Activated T-cell treated with anti-CD3 and anti-CD28 coated beads, Interleukin-2, amount 50 U/mL, for 4 hours (primary cell): ENCODE measurements at places on chromosomes 16 and 17. TPM values are rescaled to one million over a fixed set of nuclear protein-coding genes. Genes with fewer than 3 reads are reported as not detected.
A peak's percentile ranks its signal among the peaks of the same experiment; 100 is the strongest.

The ITPRIPL2 gene
- 7.8 TPM for total RNA-seq

The SLC52A1 gene
- total RNA-seq: not detected

The KRTAP9-6 gene
- not detected for total RNA-seq

The CCDC154 gene
- total RNA-seq: 2.5 TPM

DNA sequence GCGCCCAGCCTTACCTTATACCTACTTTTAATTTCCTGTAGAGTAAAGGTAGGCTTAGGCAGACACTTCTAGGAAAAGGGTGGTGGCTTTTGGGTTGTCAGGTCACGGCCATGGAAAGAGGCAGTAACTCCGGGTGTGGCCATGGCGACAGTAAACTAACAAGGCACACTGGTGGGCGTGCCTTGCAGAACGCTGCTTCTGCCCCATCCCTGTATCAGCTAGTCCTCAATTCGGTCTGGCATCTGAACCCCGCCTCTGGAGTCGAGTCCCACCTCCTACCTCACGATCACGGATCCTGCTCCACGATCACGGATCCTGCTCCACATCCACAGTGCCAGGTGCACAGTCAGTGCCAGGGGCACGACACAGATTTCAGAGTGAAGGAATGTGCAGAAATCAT is 5.6 kb downstream of the ADCY9 start:
- no peak for DNase-seq

DNA sequence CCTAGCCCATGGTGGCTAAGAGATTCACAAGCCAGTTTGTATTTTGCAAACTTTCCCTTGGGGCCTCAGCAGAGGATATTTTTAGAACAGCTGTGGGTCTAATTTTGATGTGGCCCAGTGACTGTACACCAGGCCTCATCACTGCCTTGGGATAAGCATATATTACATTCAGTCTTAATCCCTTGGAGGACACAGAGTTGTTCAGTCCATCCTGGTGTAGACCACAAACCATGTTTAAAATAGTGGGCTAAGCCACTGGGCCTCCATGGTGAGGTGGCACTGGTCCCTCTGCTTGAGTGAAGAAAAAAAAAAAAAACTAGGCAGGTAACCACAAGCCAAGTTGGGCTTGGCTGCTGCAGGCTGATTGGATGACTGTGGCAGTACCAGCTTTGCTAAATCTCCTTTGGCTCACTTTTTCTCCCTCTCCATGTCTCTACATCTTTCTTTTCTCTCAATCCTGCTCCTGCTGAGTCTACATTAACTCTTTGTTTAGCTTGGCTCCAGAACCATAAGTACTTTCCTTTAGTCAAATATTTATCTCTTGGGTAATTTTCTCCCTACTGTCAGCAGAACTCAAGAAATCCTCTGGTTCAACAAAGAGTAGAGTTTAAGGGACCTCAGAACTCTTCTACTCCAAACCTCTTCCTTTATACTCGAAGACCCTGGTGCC is 120.0 kb upstream of the TBX2 start:
- no peak for DNase-seq

DNA sequence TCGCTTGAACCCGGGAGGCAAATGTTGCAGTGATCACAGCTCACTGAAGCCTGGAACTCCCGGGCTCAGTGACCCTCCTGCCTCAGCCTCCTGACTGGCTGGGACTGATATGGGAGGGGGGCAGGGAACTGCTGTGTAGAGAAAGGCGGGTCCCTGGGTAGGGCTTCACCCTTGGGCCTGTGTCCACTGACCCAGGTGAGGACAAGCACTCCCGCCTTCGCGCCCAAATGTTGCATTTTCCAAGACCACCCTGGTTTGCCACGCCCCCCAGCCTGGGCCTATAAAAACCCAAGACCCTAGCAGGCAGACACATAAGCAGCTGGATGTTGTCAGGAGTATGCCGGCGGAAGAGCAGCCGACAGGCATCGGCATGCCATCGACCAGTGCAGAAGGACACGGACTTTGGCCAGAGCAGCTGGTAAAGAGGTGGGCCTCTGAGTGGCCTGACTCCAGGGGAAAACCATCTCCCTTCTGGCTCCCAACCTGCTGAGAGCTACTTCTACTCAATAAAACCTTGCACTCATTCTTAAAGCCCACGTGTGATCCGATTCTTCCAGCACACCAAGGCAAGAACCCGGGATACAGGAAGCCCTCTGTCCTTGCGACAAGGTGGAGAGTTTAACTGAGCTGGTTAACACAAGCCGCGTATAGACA is 19.1 kb downstream of the SMYD4 start:
- DNase-seq: no peak

- DNase-seq: peak; percentile 94
These were observed at the start of gene MAPK8IP3 for GRCh38 chr16:1705688-1706385. Gene MAPK8IP3, plus strand, starts transcription at chr16:1706195. Its CDS starts 145 bp downstream, at chr16:1706340.

GRCh38 chr16:50819706-50820105 is 77.8 kb downstream of the CYLD start:
- DNase-seq: no peak

DNA sequence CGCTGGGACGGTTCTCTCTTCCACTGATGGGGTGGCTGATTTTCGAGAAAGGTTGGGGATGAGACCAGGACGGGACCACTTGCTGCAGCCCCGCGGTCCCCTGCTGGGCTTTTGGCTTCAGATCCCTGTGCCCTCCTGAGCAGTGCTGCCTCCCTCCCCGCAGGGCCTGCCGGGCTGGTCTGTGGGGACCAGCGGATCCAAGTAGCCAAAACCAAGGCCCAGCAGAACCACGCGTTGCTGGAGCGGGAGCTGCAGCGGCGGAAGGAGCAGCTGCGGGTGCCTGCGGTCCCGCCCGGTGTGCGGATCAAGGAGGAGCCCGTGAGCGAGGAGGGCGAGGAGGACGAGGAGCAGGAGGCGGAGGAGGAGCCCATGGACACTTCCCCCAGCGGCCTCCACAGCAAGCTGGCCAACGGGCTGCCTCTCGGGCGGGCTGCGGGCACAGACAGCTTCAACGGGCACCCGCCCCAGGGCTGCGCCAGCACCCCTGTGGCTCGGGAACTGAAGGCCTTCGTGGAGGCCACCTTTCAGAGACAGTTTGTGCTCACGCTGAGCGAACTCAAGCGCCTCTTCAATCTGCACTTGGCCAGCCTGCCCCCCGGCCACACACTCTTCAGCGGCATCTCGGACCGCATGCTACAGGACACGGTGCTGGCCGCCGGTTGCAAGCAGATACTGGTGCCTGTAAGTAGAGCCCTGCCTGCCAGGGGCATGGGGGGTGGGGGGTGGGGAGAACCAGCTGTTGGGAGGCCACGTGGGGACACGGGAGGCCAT is 28.6 kb downstream of the POLR3E start:
- no peak for DNase-seq

GRCh38 chr17:4340914-4341615 is 25.4 kb downstream of the UBE2G1 start:
- DNase-seq: no peak

- no peak for DNase-seq
These were observed 37.1 kb downstream of the TRIM25 start for GRCh38 chr17:56876766-56877179.

DNA sequence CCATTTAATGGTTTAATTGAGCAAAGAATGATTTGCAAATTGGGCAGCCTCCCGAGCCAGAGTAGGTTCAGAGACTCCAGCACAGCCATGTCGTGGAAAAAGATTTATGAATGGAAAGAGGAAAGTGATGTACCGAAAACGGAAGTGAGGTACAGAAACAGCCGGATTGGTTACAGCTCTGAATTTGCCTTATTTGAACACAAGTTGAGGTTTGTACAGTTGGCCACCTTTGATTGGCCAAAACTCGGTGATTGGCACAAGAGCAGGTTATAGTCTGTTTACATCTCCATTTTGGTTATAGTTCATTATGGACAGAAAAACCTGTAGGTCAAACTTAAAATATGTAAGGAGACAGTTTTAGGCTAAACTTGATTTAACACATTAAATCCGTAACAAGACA is 44.5 kb downstream of the TENT4B start:
- DNase-seq: no peak

DNA sequence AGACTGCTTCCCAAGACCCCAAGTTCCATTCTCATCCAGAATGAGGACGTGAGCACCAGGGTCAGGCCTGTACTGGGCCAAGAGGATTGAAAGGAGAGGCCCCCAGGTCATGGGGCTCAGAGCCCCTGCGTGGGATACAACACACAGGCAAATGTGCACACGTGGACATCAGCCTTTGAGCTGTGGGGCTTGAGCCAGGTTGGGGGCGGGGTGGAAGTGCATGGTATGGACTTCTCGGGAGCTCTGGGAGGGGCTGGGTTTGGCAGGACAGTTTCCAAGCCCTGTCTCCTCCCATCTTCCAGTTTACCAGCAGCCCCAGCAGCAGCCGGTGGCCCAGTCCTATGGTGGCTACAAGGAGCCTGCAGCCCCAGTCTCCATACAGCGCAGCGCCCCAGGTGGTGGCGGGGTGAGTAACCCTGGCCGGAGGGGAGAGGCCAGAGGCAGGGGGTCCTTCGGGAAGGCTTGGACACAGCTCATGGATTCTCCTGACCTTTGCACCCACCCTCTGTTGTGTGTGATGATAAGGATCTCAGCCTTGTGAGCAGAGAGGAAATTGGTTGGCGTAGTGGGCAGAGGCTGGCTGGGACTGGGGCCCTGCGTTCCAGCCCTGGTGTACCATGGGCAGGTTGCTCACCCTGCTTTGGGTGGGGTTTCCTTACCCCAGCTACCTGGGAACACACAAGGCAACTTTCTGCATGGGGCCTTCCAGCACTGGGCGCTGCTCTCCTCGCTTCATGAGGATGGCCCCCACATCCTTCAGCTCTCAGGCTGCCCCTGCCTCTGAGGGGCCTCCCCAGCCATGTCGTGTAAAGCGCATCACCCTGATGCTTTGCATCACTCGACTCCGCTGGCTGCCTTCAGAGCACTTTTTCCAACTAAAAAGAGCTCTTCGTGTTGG is 10.4 kb upstream of the LASP1NB start:
- DNase-seq: no peak

GRCh38 chr16:48916566-48916965 is 306.6 kb upstream of the N4BP1 start:
- no peak for DNase-seq

DNA sequence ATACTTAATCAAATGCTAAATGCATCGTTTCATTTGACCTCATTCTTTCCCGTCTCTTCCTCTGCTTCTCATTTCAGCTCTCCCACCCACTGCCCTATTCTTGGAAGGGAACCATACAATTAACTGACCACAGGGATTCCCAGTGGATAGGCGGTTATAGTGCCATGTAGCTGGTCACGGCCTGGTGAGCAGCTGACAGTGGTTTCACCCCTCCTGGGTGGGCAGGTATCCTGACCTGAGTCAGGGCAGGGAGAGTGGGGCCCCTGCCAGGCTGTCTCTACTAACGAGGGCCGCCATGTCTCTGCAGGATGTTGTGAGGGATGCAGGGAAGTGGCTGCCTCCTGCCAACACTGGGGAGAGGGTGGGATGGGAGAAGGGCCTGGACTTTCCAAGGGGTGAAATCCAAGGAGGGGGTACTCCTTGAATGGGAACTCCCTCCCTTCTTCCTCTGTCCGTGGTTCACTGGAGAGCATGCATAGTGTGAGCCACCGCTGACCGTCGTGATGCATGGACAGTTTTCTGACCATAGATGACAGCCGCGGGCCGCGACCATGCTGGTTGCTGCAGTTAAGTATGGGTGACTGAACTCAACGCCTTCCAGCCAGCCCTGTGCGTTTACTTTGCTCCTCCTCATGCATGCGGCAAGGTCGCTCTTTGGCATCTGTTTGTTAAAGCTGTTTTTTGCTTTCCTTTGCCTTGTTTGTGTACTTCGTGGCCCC is 95.9 kb downstream of the RPTOR start:
- no peak for DNase-seq

DNA sequence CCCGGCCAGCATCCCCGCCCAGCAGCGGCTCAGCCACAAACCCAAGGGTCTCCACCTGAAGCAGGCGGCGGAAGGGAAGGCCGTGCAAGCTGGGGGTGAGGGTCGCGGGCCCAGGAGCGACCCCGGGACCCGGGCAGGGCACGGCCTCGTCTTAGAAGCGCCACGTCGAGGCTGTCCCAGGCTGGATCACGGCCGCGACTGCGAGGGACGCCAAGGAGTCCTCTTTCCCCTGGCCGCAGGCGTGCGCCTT is 538 bp upstream of the CCNF start:
- DNase-seq: no peak

- DNase-seq: peak; percentile 70
These were observed 219.3 kb upstream of the GSE1 start for GRCh38 chr16:85393674-85394451.

GRCh38 chr16:49767414-49767813 is 88.5 kb downstream of the ZNF423 start:
- no peak for DNase-seq

DNA sequence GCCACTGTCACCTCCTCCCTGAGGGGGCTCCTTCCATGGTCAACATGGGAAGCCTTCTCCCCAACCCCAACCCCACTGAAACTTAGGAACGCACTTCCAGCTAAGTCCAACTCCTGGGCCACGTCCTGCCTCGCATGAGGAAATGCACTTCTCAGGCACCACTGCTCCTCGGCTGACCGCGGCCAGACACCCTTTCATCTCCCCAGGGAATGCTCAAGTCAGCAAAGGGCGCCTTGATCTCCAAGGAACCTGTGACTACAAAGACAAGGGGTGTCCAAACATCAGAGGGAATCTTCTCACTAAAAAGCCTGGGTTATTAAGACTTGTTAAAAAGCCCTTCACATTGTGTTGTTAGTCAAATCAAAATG is 124.9 kb upstream of the HSBP1 start:
- DNase-seq: no peak

DNA sequence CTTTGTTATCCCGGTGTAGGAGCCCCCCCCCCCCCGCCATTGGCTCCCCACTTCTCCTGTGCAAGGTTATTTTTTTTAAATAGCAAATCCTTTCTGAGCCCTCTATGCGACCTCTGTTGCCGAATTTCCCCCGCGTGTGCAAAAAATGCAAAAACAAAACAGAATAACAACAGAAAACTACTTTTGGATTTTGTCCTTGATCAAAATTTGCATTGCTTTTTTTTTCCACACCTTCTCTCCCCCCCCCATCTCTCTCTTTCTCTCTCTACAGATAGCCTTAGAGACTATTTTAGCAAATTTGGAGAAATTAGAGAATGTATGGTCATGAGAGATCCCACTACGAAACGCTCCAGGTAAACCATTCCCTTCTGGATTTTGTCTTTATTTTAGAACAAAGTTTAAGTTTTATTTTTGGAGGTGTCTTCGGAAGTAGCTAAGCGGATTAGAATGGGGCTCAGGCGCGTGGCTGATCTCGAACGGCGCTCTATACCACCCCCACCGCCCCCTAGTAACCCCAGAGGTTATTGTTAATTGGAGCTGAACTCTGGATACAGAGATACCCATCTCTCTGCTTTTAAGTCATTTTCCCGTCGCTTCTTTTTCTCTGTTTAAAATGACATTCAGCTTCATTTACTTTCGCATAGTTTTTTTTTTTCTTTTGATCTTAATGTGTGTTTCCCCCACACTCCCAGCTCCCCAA is 1.0 kb downstream of the MSI2 start:
- DNase-seq: no peak

GRCh38 chr16:66254751-66255150 is 111.7 kb upstream of the CDH5 start:
- DNase-seq: no peak

DNA sequence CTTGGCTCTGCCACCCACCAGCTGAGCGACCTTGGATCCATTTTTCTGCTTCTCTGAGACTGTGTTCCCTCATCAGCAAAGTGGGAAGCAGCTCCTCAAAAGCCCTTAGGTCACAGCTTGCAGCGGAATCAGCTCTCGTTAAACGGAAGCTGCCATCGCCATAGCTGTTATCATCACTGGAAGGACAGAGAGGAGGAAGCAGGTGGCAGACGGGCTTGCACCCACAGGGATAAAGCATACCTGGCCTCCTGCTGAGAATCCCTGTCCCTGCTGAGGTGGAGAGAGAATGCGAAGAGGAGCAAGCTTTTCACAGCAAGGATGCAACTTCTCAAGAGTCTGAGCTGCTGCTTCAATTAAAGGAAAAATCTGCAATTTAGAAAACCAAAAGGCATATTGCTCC is 106.6 kb downstream of the CLEC16A start:
- no peak for DNase-seq
